ENCODE measurements at places on chromosomes 7 and 10.

- DNase-seq = no peak
Observed at GRCh38 chr10:29917311-29917710, 142.1 kb downstream of the JCAD start.

DNA sequence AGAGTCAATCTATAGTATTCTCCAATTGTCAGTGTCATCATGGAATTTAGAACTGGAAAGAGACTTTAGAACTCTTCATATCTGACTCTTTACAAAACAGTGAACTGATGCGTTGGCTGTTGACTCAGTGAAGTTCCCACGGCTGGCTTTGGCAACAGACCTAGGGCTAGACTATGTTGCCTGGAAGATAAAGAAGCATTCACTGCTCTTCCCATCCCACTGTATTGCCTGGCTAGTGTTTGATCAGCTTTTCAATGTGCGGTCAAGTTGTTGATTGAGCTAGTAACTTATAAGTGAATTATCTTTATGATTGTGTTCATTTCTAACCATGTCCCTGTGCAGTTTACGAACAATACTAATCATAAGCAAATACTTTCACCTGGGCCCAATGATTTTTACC is 365.7 kb upstream of the LRGUK start:
- DNase-seq = no peak

- DNase-seq = peak; percentile 19
Observed at GRCh38 chr7:103343758-103344452, 662 bp downstream of the DNAJC2 start.

- no peak for DNase-seq
Observed at GRCh38 chr10:112981553-112981952, 31.5 kb downstream of the TCF7L2 start.

DNA sequence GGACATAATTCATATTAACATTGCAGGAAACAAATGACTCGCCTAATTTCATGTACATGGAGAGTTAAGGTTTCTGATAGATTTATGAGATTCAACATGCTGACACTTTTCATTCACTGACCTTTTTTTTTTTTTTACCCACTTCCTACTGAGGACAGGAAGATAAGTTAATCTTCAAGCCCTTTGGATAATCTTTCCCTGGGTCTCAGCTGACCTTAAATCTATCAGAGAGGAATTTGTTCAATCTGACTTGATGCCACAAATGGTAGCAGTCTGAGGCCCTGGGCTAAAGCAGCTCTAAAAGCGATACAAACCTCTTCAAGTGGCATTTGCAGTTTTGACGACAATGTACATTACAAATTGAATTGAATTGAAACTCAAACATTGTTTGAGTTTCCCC is 493.3 kb upstream of the SORCS1 start:
- DNase-seq = no peak
